ENCODE measurements at places on chromosomes 6 and 20.

- no peak for DNase-seq
These were observed 83.6 kb upstream of the CCDC167 start for GRCh38 chr6:37583261-37583660.

DNA sequence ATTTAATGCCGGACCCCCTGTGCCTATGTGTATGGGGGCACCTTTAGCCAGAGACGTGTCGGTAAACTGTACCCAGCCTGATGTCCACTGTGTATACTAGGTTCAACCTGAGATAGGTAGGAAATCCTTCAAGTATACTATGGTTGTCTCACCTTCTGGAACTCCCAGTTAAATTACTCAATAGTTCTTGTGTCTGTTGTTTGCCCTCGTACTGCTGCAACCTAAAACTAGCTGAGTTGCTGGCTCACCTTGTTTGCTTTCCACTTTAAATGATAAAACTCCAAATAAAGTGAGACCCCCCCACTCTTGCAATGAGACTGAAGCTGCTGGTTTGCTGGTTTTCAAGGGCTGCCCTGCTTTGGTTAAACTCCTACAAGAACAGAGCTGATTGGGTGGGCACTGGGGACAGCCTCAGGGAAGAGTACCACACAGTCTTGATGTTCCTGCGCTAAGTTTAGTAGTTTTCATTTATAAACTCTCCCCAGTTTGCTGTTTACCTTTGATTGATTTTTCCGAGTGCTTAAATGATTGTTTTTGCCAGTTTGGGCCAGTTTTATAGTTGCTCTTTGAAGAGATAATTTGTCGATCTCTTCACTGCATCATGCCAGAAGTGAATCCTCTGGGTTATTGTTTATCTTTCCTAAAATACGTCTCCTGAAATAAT lies 1281.8 kb upstream of the MAP3K7 start:
- no peak for DNase-seq

- no peak for DNase-seq
These were observed 289.9 kb upstream of the TSHZ2 start for GRCh38 chr20:52682237-52682636.

GRCh38 chr6:17923401-17923863 lies 64.0 kb downstream of the KIF13A start:
- no peak for DNase-seq

- no peak for DNase-seq
These were observed 585.3 kb upstream of the ARID1B start for GRCh38 chr6:156191895-156192294.

DNA sequence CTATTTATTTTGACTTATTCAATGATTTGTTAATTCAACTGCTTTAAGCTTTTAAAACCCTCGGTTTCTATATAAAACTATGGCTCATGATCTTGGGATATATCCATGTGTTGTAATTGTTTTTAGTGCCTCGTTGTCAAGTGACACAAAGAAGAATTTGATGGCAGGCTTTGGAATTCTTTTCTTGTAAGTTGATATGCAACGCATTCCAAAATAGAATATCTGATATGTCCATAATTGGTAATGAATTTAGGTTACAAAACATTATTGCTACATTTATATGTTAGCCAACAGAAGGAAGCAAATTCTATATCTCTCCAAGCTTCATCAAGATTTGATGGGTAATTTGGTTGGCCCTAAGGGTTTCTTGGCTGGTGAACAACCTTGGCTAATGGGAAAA lies 220.4 kb upstream of the RIMS1 start:
- no peak for DNase-seq

DNA sequence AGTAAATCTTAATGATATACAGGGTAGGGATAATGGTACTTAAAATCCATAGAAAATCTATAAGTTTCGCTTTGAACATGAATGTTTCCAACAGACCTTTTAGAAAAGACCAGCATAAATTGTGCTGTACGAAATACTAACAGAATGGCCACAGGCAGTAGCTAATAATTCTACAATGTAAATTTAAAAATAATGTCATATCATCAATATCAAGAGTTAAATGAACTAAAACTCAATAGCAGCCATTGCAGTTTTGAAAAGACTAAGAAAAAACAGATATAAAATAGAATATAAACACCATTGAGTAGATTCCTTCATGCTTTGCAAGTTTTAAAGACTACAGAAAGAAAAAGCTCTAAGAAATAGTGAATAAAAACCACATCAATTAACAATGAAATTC lies 14.7 kb downstream of the TBC1D32 start:
- no peak for DNase-seq

GRCh38 chr6:134674562-134674961 lies 275.3 kb downstream of the ALDH8A1 start:
- DNase-seq: no peak

DNA sequence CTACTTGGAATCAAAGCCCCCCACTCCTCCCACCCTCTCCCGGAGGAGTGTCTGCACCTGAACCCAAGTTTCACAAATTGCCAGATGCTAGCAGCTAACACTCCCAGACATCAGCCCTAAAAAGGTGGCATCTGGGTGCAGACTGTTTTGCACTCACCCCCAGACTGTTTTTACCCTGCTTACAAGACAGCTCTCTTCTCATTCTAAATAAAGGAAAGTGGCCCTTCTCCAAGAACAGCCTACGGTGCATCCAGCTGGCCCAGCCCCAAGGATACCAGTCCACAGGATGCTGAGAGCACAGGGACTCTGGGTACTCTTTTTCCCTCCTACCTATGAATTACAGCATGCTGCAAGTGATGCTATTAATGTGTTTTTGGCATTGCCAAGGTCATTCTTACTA lies 842.0 kb upstream of the FLRT3 start:
- DNase-seq: no peak

- no peak for DNase-seq
These were observed at the start of gene NRSN1 for GRCh38 chr6:24125980-24126379. NRSN1 (plus strand) TSS chr6:24126215; CDS start chr6:24134328, 8,113 bp downstream.

DNA sequence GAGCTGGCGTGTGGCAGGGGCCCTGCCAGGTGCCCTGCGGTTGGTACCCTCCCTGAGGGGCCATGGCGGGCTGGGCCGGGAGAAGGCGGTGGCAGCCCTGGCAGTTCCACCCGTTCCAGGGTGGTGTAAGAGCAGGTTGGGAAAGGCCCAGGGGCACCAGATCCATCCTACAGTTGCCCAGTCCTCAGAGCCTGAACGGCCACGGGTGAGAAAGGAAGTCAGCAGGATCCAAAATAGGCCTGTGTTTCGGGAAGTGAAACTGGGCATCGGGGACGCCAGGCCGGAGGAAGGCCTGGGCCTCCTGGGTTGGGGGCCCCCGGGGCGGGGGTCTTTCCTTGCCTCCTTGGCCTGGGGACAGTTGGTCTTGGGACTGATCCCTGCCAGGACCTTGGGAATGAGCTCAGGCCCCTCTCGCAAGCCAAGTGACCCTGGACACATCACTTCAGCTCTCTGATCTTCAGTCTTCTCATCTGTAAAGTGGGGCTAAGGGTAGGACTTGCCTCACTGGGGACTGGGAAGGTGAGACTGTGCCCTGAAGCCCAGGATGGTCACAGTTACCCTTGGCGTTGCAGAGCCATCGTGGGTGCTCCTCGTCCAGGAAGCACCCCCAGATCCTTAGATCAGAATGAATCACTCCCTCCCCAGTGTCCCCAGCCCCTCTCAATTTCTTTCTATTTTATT lies 18.1 kb upstream of the NOL4L start:
- no peak for DNase-seq

GRCh38 chr20:402496-402885 lies 5.6 kb upstream of the RBCK1 start:
- DNase-seq: no peak

GRCh38 chr6:30060606-30061091 lies 416 bp upstream of the POLR1H start:
- DNase-seq: no peak

GRCh38 chr6:82612475-82613039 lies 248.9 kb downstream of the TPBG start:
- DNase-seq: no peak

DNA sequence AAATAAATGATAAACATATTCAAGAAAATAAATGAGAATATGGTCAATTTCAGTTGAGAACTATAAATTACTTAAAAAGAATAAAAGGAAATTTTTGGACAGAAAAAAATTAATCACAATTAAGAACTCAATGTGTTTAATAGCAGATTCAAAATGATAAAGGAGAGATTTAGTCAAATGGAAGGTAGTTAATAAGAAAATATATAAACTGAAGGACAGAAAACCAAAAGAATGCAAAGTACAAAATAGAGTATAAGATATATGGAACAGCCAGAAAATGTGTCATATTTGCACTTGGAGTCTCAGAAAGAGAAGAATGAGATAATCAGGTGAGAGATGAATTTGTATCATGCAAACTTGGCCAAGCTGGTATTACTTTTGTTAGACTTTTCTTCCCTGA lies 201.8 kb upstream of the ARID1B start:
- DNase-seq: no peak

DNA sequence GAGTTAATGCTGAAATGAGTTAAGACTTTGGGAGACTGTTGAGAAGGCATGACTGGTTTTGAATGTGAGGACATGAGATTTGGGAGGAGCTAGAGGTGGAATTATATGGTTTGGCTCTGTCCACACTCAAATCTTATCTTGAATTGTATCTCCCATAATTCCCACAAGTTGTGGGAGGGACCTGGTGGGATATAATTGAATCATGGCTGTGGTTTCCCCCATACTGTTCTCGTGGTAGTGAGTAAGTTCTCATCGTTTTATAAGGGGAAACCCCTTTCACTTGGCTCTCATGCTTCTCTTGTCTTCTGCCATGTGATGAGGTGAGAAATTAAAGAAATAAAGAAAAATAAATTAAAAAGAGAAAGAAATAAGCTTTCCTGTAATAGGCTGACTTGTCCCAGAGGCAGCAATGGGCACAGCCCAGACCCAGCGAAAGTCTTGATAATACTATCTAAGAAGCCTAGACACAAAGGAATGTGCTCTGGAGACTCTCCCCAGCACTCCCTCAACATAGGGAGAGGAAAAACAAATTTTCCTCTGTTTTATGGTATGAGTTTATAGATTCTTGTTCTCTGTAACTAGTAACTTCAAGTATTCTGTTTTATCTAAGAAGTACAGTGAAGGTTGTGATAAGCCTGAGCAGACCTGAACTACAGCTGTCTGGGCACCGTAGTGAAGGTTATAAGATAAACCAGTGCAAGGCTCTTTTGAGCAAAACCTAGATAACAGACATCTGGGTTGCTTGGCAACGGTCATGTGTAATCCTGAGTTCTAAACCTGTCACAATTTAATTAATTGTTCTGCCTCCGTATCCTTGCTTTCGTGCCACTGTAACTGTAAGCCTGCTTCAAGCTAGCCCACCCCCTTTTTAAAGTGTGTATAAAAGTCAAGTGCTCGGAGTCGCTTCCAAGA lies 88.9 kb upstream of the ECI2 start:
- DNase-seq: no peak

GRCh38 chr6:20686142-20686541 lies 151.9 kb downstream of the CDKAL1 start:
- DNase-seq: no peak

DNA sequence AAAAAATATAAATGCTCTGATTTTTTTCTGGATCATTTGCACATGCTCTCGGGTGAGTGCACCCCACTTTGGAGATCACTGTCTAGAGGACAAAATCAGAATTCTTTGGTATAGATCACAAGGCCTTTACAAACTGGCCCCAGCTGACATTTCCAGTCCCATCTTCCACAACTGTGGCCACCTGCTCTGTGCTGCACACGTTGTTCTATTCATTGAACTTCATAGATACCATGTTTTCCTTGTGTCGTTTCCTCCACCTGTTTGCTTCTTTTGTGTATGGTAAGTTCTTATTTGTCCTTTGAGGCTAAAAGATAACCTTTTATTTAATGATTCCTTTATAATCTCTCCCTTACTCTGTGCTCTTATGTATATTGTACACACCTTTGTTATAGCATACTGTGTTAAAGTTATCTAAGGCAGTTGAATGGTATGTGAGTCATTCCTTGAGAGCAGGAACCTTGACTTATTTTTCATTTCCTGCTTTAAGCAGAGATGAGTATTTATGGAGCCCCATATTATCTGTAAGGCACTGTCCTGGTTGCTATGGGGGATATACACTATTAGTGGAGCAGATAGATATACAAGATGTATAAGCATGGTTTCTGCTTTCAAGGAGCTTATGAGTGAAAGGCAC lies 12.0 kb upstream of the SLC17A5 start:
- DNase-seq: no peak

GRCh38 chr6:142885182-142885867 lies 59.7 kb downstream of the HIVEP2 start:
- peak; percentile 67 for DNase-seq

- DNase-seq: no peak
These were observed 2.0 kb downstream of the NAA20 start for GRCh38 chr20:20019123-20019522.

DNA sequence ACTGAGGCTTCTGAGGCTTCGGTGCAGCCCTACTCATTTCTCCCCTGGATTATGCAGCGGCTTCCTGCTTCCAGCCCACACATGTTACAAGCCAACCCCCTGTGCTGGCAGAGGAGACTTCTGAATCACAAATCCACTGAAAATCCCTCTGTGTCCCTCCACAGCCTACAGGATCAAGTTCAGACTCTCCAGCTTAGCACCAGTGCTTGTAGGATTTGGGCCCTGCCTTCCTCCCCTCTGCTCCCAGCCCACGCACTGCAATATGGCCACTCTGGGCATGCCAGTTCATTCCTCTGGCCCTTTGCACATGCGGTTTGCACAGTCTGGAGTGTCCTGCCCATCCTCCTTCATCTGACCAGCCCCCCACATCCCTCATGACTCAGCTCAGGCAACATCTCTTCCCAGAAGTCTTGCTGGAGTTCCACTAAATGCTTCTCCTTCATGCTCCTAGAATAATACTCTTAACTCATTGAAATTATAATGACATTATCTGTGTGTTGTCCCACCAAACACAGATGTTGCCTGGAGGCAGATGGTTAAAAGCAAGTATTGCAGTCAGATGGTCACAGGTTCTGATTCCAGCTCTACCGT lies 15.9 kb upstream of the MDGA1 start:
- DNase-seq: no peak

DNA sequence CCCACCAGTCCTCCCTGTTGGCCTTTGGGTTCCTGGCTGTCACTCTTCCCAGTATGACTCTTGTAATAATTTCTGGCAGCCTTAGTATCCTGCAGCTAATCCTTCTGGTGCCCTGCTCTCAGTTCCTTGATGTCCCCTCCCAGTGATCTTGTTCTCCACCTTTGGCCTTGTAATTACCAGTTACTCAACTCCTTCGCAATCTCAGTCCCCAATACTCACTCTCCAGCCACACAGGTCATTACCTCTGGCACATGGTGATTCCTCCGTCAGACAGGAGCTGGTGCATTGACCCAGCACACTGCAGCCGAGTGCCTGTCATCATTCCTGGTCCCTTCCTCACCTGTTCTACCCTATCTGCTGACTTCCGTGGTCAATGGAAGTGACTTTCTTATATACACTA lies 101.4 kb downstream of the FAM120B start:
- no peak for DNase-seq
